ENCODE measurements at places on chromosomes 6 and 20.

DNA sequence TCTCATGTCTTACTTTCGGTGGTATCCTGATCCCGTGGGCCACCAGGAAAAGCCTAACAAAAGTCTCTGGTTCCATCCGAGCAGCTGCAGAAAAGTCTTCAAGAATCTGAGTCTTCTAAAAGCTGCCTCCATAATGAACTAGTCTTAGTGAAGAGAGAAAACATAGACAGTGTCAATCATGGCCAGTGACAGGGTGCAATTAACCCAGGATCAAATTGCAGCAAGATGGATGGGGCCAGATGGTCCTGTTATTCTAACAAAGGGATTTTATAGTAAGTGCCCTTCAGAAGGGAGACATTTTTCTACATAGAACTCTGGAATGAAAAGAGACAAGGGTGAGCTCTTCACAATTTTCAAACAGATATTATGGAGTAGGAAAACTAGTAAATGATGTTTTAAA is 281.6 kb upstream of the ZFP64 start:
- no peak for DNase-seq

GRCh38 chr20:50784464-50784863 is 10.4 kb upstream of the BCAS4 start:
- no peak for DNase-seq

DNA sequence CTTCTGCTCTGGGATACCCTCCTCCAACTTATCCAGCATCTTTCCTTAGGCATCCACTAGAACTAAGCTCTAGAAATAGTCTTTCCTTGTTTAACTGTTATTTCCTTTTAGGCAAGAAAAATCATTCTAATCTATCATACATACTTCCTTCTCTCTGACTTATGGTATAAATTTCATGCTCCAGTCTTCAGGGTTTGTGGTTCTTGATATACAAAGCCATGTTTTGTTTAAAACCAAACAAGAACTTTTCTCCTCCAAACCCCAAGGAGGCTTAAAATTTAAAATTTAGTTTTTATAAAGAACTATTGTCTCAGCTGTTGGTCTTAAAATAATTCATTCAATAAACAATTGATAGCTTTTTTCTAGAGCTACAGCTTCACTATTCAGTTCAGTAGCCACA is 77.2 kb downstream of the CD164 start:
- DNase-seq: no peak

- no peak for DNase-seq
Measured at GRCh38 chr6:85945459-85946185, 302.9 kb upstream of the SYNCRIP start.

- DNase-seq: no peak
Measured at GRCh38 chr6:111219785-111220184, 132.5 kb downstream of the SLC16A10 start.

GRCh38 chr20:51854921-51855320 is 52.6 kb upstream of the SALL4 start:
- no peak for DNase-seq

DNA sequence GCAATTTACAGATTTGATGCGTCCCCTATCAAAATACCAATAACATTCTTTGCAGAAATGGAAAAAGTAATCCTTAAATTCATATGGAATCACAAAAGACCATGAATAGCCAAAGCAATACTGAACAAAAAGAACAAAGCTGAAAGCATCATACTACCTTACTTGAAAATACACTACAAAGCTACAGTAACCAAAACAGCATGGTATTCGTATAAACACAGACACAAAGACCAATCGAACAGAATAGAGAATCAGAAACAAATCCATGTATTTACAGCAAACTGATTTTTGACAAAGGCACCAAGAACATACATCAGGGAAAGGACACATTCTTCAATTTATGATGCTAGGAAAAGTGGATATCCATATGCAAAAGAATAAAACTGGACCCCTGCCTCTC is 206.5 kb upstream of the PDE10A start:
- no peak for DNase-seq

DNA sequence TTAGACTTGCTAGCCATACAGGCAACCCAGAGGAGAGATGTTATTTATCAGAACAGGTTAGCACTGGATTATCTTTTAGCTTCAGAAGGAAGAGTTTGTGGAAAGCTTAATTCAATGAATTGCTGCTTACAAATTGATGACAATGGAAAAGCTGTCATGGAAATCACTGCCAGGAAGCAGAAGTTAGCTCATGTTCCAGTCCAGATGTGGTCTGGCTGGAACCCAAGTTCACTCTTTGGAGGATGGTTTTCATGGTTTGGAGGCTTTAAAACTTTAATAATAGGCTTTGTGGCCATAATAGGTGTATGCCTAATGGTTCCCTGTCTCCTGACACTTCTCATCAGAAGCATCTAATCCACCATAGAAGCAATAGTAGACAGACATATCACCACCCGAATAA is 699.0 kb downstream of the PHF3 start:
- DNase-seq: no peak

- no peak for DNase-seq
Measured at GRCh38 chr20:9311132-9311531, 203.3 kb upstream of the LAMP5 start.

DNA sequence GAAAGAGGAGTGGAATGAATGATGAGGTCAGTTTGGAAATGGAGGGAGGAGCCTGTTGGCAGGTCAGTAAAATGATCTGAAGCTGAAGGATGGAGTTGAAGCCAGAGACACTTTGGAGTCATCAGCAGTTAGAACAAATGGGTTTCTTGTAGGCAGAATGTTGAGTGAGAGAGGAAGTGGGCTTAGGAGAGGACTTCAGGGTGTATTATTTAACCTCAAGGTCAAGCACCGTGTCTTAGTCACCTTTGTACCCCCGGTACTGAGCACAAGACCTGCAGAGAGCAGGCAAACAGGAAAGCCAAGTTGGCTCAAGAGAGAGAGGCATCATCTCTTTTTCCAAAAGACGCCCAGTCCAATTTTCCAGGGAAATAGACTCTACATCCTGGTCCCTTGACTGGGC is 23.3 kb downstream of the C20orf173 start:
- DNase-seq: no peak

DNA sequence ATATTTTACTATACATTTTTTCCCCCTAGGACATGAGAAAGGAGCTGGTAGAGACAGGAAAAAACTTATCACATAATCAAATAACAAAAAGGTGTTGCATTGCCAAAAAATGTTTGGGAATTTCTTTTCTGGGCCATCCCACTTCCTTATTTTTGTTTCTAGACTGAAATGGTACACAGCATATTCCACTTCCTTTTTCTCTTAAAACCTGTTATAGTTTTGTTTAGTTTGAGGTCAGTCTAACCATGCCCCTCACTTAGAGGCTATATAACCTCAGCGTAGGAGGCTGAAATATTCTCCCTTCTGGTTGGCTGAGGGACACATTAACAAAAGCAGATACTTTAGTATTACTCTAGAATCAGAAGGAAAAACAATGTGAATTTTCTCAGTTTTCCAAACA is 323.9 kb downstream of the GJA1 start:
- no peak for DNase-seq

DNA sequence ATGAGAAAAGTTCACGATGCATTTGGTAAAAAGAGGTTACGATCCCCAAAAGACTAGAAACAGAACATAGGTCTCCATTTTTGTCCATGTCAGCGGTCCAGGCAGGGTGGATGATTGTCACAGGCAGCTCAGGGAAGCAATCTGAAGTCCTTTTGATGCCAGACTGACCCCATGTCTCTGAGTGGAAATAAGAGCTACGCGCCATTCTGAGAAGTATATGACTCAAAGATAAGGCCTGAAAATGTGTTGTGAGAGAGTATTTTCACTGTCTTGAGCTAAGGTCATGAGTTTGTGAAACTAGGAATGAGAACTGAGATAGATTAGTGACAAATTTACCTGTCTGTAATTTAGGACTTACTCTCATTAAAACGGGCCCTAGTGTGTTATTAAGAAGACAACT is 69.5 kb downstream of the LYRM4 start:
- DNase-seq: no peak

DNA sequence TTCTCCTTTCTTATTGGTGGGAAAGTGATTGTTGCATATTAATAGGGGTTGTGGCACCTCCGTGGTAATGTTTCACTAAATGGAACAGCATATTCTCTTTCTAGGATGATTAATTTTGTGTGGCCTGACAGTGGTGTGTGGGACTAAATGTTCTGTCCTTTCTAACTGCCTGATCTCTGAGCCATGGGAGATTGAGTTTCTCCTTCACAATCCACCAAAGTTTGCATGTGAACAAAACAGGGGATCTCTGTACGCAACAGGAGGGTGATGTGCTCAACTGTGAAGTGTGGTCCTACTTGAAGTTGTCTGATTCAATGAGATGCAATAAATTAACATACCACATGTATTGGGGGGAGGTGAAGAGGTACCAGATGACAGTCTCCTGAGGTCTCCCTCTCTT is 19.3 kb downstream of the BCAS1 start:
- no peak for DNase-seq

DNA sequence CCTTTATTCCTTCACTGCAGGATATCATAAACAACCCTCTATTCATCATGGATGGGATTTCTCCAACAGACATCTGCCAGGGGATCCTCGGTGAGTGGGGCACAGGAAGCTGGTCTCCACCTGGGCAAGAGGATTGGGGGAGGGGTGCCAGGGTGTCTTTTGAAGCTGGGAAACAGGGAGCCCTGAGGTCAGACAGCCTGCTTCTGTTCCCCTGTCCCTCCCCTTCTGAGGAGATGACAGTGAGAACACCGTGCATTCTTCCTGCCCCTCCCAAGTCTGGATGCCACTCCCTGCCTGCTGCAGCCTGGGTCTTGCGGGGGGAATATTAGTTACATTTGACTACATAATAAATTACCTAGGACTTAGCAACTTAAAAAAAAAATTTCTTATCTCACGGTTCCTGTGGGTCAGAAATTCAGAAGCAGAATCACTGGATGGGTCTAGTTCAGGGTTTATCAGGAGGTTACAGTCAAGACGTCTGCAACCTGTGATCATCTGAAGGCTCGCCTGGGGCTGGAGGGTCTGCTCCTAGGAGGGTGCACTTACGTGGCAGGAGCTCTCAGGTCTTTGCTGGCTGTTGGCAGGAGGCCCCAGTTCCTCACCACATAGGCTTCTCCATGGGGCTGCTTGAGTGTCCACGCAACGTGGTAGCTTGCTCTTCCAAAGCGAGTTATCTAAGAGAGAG is 11.4 kb downstream of the CAPN11 start:
- no peak for DNase-seq

- DNase-seq: no peak
Measured at GRCh38 chr6:3618642-3619041, 132.9 kb downstream of the PXDC1 start.

DNA sequence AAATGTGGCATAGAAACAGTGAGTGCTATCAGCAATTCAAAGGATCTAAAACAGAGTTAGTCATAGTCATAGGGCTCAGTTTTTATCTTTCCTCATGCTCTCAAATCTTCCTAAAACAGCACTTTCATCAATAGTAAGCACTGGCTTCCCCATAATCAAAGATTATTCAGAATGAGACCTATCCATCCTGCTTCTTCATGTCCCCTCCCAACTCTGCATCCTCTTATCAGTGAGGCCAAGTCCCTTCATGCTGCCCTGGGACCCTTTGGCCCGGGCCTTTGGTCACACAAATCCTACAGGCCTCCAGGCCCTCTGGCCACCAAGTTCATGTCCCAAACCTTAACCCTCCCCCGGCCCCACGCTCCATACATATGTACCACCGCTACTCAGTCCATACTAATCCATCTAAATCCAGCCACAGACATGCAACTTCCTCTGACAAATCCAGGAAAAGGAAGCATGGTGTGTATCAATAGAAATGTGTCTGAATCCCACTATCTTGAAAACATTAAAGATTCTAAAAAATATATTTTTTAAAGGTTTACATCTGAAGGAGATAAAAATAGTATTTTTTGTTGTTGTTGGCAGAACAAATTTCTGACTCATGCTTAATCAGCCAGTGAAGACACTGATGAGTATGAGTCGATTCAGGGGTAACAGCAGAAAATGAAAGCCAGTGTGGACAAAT is 143.5 kb downstream of the PDE7B start:
- no peak for DNase-seq

DNA sequence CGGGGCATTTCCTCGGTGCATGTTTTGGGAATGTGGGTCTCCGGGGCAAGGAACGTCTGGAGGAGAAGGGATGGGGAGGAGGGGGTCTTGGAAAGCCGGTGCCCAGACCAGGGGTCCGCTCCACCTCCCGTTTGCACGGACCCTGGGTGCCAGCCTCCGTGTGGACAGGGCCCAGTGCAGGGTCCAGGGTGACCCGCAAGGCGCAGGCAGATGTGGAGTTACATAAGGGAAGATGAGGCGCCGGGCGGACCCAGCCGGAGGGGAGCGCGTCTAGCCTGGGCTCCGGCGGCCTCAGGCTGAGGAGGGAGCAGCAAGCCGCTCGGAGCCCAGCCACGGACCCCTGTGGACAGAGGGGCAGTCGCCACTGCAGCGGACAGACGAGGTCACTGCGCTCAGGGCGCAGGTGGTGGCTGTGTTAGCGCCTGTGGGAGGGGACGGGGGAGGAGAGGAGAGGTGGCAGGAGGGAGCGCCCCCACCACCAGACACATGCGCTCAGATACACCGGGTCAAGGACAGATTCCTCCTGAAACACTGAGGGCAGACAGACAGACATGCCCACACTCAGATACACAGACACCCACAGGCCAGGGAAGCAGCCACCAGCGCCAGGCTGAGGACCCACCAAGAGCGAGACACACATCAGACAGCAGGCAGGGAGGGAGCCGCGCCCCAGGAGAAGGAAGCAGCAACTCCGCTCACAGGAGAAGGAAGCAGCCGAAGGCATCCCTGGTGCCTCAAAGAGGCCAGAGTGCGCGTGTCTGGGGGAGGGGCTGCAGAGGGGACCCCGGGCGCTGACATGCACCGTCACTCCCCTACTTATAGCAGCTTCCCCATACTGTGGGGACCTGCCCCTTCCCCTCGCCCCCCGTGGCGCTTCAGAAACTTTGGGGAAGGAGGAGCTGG is 839 bp upstream of the HRH3 start:
- DNase-seq: no peak

GRCh38 chr20:54194724-54195438 is 13.0 kb upstream of the PFDN4 start:
- DNase-seq: no peak

DNA sequence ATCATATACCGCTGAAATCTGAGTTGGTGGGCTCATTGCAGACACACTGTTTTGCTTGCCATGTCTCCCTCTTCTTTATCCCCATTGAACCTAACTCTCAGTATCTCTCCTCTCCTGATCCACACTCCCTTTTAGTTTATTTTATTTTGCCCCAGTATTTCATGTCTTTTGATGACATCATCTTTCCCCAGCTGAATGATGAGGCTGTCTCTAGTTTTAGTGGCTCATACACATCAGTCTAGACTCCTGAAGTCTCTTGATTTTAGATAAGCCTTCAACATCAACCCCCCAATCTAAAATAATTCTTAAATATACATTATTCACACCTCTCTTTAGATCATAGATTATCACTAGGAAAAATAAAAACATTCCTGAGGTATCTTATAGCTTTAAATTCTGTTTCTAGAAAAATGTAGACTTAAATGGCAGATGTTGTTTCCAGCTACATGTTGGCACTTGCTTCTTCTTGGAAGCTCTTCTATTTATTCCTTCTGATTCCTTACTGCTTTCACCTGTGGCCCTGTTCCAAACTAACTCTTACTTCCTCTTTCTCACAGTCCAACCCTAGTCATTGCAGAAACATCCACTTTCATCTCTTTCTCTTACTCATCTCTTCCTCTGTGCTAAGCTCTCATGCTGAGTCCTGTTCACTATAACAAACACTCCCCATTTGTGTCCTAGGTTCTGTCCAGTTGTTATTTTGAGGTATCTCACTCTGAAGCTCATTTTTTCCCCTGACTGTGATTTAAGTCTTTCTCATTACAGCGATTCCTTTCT is 191.9 kb upstream of the SLC35B3 start:
- no peak for DNase-seq

Measured in T-helper 2 cell (primary cell).